ENCODE measurements at places on chromosomes 12 and 14. TPM values are rescaled to one million over a fixed set of nuclear protein-coding genes. Genes with fewer than 3 reads are reported as not detected.

Gene IFNG-AS1
- total RNA-seq: not detected

Gene REM2
- total RNA-seq: 0.98 TPM

Gene TIGAR
- 6.0 TPM for total RNA-seq

Gene AQP2
- total RNA-seq: not detected

Gene CLEC9A
- not detected for total RNA-seq

Gene RGS6
- 2.9 TPM for total RNA-seq

Gene VRTN
- total RNA-seq: 0.23 TPM

Gene PIWIL1
- 1.3 TPM for total RNA-seq

Gene FGD4
- total RNA-seq: 85.0 TPM

Gene MGST1
- total RNA-seq: 43.1 TPM

Gene SSPN
- 64.3 TPM for total RNA-seq

Gene ALG10
- 11.7 TPM for total RNA-seq

Gene DTX1
- total RNA-seq: 5.5 TPM

Gene PRB2
- not detected for total RNA-seq

Gene CIDEB
- 13.8 TPM for total RNA-seq

Gene COL2A1
- not detected for total RNA-seq

Gene PHC1
- total RNA-seq: 60.9 TPM

Gene MYF5
- not detected for total RNA-seq

Gene KRT3
- not detected for total RNA-seq

Gene PLEKHG7
- total RNA-seq: 0.36 TPM

Gene RAD51B
- total RNA-seq: 54.5 TPM

Gene SLC10A1
- total RNA-seq: not detected

Gene GLT1D1
- 0.12 TPM for total RNA-seq

Gene CLEC2D
- 15.2 TPM for total RNA-seq

Gene ADCY6
- total RNA-seq: 51.9 TPM

Gene GLS2
- 3.1 TPM for total RNA-seq

Gene C12orf56
- not detected for total RNA-seq

Gene FAIM2
- total RNA-seq: 1.8 TPM

Gene SPIC
- not detected for total RNA-seq

Gene PUS7L
- 25.3 TPM for total RNA-seq

Gene IGF1
- 9.3 TPM for total RNA-seq

Gene SAMD4A
- total RNA-seq: 7.3 TPM

Gene NELL2
- 5.5 TPM for total RNA-seq

Gene MANSC1
- 14.1 TPM for total RNA-seq

Gene GARIN6
- not detected for total RNA-seq

Gene SMIM10L1
- total RNA-seq: 6.4 TPM

Gene OR4E2
- not detected for total RNA-seq

Gene NPFF
- total RNA-seq: not detected

Gene LMO3
- 1.3 TPM for total RNA-seq

Gene FOXG1
- total RNA-seq: 1.8 TPM

Gene PLD4
- total RNA-seq: 1.1 TPM

Gene SLC6A15
- 0.71 TPM for total RNA-seq

Gene RPGRIP1
- total RNA-seq: not detected

Gene SSTR1
- total RNA-seq: 0.48 TPM

Gene PRH2
- total RNA-seq: not detected

Gene DBX2
- not detected for total RNA-seq

Gene EID3
- 9.2 TPM for total RNA-seq

Gene AKAP6
- 6.9 TPM for total RNA-seq

Gene DIO2
- total RNA-seq: 0.30 TPM

Gene NFATC4
- 74.1 TPM for total RNA-seq

Gene ENTPD5
- total RNA-seq: 11.6 TPM

Gene ABHD12B
- not detected for total RNA-seq

Gene POU6F1
- 36.2 TPM for total RNA-seq

Measured in ovary (tissue), 10 donors.